GM23338 (cell line): ENCODE measurements at places on chromosomes 5 and 9. TPM values are rescaled to one million over a fixed set of nuclear protein-coding genes. Genes with fewer than 3 reads are reported as not detected.

DNA sequence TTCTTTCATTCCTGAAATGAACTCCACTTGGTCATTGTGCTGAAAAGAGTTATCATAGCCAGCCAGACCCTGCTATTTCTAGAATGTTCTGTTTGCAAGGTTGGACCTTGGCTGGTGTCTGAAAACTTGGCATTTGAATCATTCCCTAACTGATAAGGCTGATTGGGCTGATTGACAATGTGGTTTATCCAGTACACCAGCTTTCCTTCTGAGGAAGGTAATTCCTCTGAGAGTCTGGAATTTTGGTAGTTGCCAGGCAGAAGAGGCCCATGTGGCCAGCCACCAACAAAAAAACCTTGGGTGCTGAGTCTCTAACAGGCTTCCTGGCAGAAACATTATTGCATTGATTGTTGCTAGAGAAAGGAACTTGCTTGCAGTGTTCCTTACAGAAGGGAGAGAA, 15.3 kb downstream of the SEC61B start:
- no peaks in the 10 kb centered on the region for H3K4me1 ChIP-seq
- H3K4me3 ChIP-seq: no peak overlapping the region
- no peak for DNase-seq
- no peak overlapping the region for H3K27ac ChIP-seq

DNA sequence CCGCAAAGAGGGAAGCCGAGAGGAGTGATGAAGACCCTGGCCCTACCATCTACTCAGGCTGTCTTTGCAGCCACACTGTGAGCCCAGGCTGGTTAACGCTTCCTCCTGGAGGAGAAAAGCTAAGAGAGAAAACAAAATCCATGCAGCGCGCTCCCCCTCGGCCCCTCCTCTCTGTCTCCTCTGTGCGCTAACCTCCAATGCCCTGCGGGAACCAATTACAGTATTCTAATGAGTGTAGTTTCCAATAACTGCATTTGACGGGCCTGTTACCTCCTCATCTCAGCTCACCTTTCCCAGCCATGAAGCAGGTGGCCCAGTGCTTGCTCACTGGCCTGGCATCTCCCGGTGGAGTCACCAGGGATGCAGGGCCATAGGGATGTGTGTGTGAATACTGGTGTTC, 565.5 kb downstream of the EBF1 start:
- no peak overlapping the region for H3K27ac ChIP-seq
- no peaks in the 10 kb centered on the region for H3K36me3 ChIP-seq
- H3K4me1 ChIP-seq: peaks cover 18% of the 10 kb centered on the region
- peak; percentile 45 for DNase-seq

DNA sequence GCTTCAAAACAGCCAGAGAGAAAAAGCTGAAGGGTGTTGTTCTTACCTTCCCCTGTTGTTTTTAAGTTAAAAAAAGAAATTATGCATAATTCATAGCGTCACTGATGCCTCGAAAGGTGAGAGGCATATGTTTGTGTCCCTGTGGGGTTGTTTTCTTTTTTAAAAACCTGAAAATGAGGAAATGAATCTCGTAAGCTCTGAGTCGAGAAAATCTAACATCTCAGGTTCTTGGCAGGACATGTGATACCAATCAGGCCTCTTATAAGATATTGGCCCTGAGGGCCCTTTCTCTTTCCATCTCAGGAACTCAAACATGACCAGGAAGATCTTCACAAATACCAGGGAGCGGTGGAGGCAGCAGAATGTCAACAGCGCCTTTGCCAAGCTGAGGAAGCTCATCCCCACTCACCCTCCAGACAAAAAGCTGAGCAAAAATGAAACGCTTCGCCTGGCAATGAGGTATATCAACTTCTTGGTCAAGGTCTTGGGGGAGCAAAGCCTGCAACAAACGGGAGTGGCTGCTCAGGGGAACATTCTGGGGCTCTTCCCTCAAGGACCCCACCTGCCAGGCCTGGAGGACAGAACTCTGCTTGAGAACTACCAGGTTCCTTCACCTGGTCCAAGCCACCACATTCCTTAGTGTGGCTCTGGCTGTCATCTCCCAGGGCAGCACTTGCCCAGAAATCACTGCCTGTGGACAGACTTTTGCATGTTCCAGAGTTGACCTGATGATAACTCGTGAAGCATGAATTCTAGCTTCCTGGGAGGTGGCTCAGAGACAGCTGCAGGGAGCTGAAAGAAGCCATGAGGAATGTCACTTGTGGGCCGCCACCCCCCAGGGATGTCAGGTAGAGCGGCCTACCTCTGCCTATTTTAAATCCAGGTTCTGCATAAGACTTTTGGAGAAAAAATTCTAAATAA, at the start of gene TAL2:
TSS of gene TAL2 (plus strand) at position 274 of the 921 bp plus-strand sequence. CDS start at position 314, 40 bp downstream.
- H3K27ac ChIP-seq: no peak within 1 kb of the TSS
- no peak for DNase-seq
- H3K4me1 ChIP-seq: no peaks in the 10 kb centered on the region
- H3K36me3 ChIP-seq: no peaks in the 10 kb centered on the region

DNA sequence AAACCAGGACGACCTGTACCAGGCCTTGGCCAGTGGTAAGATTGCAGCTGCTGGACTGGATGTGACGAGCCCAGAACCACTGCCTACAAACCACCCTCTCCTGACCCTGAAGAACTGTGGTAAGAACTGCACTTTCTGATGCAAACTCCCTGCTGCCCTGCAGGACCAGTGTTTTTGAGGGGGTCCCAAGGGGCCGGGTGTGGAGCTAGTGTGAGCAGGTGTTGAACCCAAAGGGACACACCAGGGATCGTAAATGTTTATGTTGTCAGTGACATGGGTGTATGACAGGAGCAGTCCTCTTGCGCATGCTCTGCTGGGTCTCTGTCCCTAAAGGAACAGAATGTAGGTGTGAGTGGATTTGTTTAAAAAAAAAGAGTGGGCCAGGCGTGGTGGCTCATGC, 9.5 kb downstream of the GRHPR start:
- H3K27me3 ChIP-seq: no peaks in the 10 kb centered on the region
- H3K36me3 ChIP-seq: peaks cover 12% of the 10 kb centered on the region
- H3K4me3 ChIP-seq: no peak overlapping the region
- DNase-seq: no peak
- peaks cover 19% of the 10 kb centered on the region; the same call in 1 of the 2 replicates for H3K4me1 ChIP-seq
- H3K27ac ChIP-seq: no peak overlapping the region

DNA sequence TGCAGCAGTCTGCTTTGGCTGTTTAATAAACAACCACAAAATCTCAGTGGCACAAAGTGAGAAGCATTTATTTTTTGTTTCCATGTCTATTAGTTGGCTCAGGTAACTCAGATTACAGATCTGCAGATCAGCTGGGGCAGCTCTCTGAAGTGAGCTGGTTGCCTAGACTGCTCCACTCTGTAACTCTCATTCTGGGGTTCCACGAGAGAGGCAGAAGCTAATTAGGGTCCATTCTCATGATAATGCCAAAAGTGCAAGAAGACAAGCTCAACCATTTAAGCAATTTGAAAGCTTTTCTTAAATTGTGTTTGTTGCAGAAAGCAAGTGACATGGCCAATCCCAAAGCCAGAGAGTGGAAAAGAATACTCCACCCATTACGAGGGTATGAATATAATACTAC, 13.2 kb downstream of the MEIKIN start:
- no peaks in the 10 kb centered on the region for H3K27me3 ChIP-seq
- peaks cover 13% of the 10 kb centered on the region for H3K4me1 ChIP-seq
- H3K27ac ChIP-seq: no peak overlapping the region
- H3K4me3 ChIP-seq: no peak overlapping the region
- DNase-seq: peak; percentile 68
- no peaks in the 10 kb centered on the region for H3K36me3 ChIP-seq

DNA sequence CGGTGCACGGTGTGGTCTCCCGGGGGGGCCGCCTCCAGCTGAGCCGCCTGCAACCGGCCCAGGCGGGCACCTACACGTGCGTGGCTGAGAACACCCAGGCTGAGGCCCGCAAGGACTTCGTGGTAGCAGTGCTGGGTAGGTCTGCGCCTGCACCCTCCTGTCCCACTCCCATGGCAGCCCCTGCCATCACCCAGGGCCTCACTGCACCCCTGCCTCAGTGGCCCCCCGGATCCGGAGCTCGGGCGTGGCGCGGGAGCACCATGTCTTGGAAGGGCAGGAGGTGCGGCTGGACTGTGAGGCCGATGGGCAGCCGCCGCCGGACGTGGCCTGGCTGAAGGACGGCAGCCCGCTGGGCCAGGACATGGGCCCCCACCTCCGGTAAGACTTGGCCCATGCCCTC, 53.8 kb upstream of the ASS1 start:
- H3K4me3 ChIP-seq: no peak overlapping the region
- DNase-seq: no peak
- no peaks in the 10 kb centered on the region for H3K36me3 ChIP-seq

The LHFPL2 gene
- 49.4 and 50.8 TPM in 2 replicates for total RNA-seq

The OBP2A gene
- not detected in 2 replicates for total RNA-seq

The EFNA5 gene
- total RNA-seq: 7.5 and 18.1 TPM in 2 replicates

DNA sequence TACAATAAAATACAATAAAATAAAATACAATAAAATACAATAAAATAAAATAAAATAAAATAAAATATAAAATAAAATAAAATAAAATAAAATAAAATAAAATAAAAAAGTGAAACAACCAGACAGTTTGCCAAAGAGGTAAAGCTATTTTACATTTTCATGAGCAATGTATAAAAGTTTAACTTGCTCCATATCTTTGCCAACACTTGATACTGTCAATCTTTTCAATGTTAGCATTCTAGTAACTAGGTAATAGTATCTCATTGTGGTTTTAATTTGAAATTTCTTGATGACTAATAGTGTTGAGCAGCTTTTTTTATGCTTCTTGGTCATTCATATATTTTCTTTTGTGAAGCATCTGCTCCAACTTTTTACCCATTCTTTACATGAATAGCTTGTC, 17.3 kb downstream of the TTC33 start:
- no peak overlapping the region for H3K4me3 ChIP-seq
- H3K36me3 ChIP-seq: no peaks in the 10 kb centered on the region
- no peak for DNase-seq
- H3K27me3 ChIP-seq: no peaks in the 10 kb centered on the region

- no peak overlapping the region for H3K4me3 ChIP-seq
- no peaks in the 10 kb centered on the region for H3K27me3 ChIP-seq
- no peak overlapping the region for H3K27ac ChIP-seq
- H3K36me3 ChIP-seq: no peaks in the 10 kb centered on the region
Observed at GRCh38 chr9:74041588-74041987, 455.5 kb upstream of the RORB start.

DNA sequence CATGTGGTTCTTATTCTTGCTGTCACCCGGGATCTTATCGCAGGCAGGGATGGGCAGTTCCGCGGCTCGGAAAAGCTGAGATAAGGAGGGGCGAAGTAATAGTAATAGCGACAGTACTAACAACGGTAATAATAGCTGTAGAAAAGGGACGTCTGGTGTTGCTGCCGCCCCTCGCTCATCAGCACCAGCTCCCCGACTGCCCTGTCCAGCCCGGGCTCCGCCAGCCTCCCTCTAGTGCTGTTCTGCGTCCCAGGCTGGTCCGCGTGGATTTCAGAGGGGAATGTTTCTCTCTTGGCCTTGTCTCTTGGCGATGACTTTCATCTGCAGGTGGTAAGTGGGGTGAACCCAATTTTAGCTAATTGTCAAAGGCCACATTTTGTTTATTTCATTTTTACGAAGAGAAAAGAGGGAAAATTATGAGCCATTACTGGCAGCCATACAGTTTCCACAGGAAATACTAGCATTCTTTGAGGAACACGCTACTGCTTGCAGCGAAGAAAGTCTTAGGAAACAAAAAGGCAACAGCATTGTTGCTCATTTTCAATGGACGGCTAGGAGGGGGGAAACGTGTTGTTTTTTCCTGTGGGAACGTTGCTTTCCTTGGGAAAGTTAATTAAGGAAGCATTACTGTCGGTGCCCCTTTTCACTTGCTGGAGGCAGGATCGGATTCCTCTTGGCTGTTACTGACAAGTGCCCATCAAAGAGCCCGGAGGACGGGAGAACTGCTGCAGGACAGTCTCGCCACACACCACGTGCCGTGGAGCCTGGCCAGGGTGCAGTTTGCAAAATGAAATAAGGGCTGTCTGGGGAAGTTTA, 762 bp downstream of the SNCAIP start:
- no peak overlapping the region for H3K27ac ChIP-seq
- no peaks in the 10 kb centered on the region for H3K36me3 ChIP-seq
- H3K4me3 ChIP-seq: peak overlapping the region; percentile 69
- peaks cover 47% of the 10 kb centered on the region for H3K27me3 ChIP-seq
- DNase-seq: peak; percentile 53
- peaks cover 20% of the 10 kb centered on the region for H3K4me1 ChIP-seq

GRCh38 chr9:134359493-134360179, 33.4 kb downstream of the RXRA start:
- no peak overlapping the region for H3K4me3 ChIP-seq
- H3K27ac ChIP-seq: no peak overlapping the region
- no peak for DNase-seq
- no peaks in the 10 kb centered on the region for H3K36me3 ChIP-seq

DNA sequence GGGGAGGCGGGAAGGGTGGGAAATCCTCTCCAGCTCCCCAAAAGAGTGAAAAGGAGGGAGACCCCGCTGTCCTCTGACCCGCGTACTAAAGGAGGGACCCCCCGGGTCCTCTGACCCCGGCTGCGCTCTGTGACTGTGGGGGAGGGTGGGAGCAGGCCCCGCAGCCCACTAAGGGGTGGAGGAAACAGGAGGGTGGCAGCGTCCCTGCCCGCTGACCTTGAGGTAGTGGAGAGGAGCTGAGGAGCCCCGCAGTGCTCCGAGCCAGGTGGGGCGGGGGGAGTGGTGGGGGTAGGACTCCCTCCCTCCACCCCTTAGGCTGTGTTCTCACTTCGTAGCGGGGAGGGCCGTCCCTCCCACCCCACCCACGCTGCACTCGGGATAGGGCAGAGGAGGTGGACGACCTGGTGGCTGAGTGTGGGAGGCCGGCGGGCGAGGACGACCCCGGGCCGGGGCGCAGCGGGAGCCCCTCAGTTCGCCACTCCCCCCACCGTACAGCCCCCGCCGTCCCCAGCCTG, 449 bp upstream of the ADCY2 start:
- peak overlapping the region; percentile 72 for H3K4me3 ChIP-seq
- no peaks in the 10 kb centered on the region; the same call in 1 of the 2 replicates for H3K36me3 ChIP-seq
- no peaks in the 10 kb centered on the region for H3K27me3 ChIP-seq
- DNase-seq: peak; percentile 49
- peaks cover 42% of the 10 kb centered on the region for H3K4me1 ChIP-seq
- H3K27ac ChIP-seq: peak overlapping the region; percentile 48; the same call in 1 of the 2 replicates

DNA sequence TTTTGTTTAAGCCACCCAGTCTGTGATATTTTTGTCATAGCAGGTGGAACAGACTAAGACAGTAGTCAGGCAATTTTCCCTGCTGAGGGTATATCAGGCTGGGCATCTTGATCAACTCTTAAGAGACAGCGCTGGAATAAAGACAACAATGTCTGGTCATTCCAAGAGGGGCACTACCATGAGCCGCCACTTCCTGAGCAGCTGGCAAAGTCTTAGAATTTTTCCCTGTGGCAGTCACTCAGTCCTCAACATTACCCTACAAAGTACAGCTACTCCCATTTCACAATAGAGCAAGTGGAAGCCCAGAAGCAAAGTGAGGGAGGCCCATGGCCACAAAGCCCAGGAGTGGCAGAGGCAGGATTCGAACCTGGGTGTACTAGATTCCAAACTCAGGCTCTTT, 74.8 kb downstream of the SH3PXD2B start:
- DNase-seq: no peak
- H3K4me3 ChIP-seq: no peak overlapping the region
- H3K36me3 ChIP-seq: peaks cover 5% of the 10 kb centered on the region
- H3K4me1 ChIP-seq: no peaks in the 10 kb centered on the region
- no peak overlapping the region for H3K27ac ChIP-seq
- H3K27me3 ChIP-seq: no peaks in the 10 kb centered on the region
